ENCODE measurements at places on chromosomes 13 and 19. TPM values are rescaled to one million over a fixed set of nuclear protein-coding genes. Genes with fewer than 3 reads are reported as not detected.

ZNF611 gene
- total RNA-seq = 10.4 TPM

SBK3 gene
- total RNA-seq = not detected

KLC3 gene
- not detected for total RNA-seq

OR10H4 gene
- total RNA-seq = not detected

ZNF99 gene
- total RNA-seq = not detected

CD70 gene
- total RNA-seq = 3.7 TPM
